Foreskin keratinocyte (primary cell): ENCODE measurements at places on chromosomes 4 and X. TPM values are rescaled to one million over a fixed set of nuclear protein-coding genes. Genes with fewer than 3 reads are reported as not detected.

GRCh38 chr4:101044766-101045165, 302.6 kb downstream of the PPP3CA start:
- no peak for DNase-seq

GRCh38 chrX:136159611-136160025, 12.3 kb downstream of the FHL1 start:
- no peak for DNase-seq

GRCh38 chr4:163393471-163393870, 49.8 kb downstream of the NPY5R start:
- DNase-seq, result no peak

DNA sequence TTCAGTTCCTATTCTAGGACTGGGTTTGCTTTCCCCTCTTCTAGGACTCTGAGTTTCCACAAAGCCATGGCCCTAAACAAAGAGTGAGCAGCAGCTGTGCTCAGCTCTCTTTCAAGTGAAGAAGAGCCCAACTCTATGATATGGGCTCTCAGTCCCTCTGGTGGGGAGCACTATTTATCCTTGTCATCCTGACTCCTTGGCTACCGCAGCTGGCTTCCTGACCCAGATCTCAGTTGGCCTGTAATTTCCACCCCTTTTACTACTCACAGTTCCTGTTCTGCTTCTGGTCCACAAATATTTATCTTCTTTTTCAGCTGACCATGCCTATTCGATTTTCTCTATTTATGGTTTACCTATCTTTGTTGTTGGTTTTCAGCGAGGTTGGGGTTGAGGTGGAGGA, 33.8 kb downstream of the F8 start:
- DNase-seq, result no peak

- DNase-seq, result no peak
These were observed 20.5 kb downstream of the COMMD8 start for GRCh38 chr4:47442980-47443379.

DNA sequence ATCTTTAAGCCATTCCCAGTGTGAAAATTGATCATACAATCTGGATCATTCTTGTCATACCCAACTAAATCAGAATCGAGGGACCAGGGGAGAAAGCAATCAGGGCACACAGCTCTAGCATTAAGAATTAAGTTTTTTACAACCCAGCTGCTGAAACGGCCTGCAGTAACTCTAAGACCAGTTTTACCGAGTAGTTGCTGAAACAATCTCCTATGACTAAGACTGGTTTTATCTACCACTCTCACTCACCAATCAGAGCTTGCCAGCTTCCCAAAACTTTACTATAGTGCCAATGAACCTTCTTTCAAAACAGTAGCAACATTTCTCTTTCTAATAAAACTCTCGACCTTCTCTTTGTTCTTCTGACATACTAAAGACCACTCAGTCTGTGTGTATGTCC, 2.8 kb upstream of the SAP30 start:
- peak; percentile 12 for DNase-seq

GRCh38 chrX:68848189-68848940, 19.5 kb downstream of the EFNB1 start:
- DNase-seq, result no peak

DNA sequence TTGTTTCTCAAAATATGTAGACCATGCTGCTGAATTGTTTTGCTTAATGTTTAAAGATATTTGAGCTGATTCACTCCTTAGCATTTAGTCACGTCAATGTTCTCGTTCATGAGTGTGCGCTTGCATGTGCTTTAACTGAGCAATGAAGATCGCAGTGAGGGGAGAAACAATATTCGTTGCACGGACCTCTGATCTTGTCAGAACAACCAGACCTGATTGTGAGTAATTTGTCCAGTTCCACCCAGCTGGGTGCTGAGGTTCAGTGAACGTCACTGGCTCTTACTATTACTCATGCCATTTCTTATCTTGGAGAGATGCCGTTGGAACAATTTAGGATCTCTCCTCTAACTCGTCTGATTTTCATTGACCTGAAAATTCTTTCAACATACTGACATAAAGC, 15.0 kb upstream of the PRKX start:
- DNase-seq, result no peak

DNA sequence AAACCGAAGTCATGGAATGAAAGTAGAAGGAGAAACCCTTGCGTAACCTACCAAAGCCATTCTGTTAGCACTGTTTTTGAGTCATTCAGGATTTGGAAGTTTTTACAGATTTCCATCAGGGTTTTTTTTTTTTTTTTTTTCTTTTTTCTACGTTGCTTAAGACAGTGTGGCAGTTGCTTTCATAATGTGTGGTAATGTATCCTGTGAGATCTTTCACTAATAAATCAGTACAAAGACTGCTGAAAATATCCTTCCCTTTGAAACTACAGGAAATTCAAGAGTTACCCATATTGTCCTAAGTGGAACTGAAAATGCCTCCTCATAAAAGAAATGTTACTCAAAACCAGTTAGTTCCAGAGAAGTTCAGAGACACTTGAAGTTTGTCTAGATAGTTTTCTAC, 137.8 kb downstream of the RAPGEF2 start:
- no peak for DNase-seq

GRCh38 chrX:93868289-93868965, 194.4 kb downstream of the FAM133A start:
- no peak for DNase-seq

DNA sequence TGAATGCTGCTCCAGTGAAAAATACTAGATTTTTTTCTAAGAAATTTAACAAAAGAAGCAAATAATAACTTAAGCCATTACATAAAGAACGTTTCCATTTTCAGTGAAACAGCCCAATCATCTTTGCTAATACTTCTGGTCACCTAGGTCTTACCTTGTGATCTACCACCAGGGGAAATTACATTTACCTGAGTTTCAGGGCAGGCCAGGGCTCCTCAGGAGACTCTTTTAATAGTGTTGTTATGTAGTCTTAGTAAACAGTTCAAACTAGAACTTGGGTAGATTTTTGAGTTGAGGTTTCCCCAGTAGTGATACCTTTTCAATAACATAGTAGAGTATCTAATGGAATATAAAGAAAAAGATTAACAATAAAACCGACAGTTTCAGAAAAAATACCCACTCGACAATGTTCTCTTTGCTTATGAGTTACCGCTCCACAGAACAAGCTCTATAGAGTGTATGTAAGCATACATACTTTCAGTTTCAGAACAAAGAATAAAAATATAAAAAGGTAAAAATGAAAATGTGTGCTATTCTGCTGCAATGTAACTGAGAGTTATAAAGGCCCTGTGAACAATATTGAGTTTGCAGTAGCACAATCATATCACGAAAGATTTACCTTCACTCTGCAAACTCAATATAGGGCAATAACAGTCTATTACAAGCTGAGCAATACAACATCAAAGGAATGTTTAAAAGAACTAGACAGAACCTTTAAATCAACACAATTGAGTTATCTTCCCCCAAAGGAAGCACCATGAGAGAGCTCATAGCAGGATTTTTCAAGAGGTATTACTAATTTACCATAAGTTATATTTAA, 165.8 kb downstream of the ATOH1 start:
- DNase-seq, result no peak

DNA sequence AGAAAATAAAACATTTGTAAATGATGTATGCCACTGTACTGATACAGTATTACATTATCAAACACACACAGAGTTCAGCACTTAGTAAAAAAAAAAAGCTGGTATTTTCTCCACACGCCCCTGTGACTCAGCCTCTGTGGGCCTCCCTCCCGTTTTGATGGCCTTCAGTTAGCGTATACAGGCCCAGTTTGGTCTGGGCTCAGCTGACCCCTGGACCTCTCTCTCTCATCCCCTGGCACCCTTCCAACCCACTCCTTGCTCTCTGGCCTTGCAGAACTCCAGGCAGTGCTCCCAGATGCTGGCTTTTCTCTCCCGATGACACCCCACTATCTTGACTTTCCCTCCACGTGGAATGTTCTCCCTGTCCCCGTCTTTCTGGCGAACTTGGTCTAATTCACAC, 89.0 kb upstream of the LIMCH1 start:
- no peak for DNase-seq

GRCh38 chr4:32133141-32133540, 1413.0 kb downstream of the PCDH7 start:
- peak; percentile 68 for DNase-seq

- DNase-seq, result no peak
These were observed 125.2 kb upstream of the KLHL4 start for GRCh38 chrX:87392369-87392768.

- no peak for DNase-seq
These were observed 7.8 kb downstream of the ZCCHC4 start for GRCh38 chr4:25320336-25320735.

DNA sequence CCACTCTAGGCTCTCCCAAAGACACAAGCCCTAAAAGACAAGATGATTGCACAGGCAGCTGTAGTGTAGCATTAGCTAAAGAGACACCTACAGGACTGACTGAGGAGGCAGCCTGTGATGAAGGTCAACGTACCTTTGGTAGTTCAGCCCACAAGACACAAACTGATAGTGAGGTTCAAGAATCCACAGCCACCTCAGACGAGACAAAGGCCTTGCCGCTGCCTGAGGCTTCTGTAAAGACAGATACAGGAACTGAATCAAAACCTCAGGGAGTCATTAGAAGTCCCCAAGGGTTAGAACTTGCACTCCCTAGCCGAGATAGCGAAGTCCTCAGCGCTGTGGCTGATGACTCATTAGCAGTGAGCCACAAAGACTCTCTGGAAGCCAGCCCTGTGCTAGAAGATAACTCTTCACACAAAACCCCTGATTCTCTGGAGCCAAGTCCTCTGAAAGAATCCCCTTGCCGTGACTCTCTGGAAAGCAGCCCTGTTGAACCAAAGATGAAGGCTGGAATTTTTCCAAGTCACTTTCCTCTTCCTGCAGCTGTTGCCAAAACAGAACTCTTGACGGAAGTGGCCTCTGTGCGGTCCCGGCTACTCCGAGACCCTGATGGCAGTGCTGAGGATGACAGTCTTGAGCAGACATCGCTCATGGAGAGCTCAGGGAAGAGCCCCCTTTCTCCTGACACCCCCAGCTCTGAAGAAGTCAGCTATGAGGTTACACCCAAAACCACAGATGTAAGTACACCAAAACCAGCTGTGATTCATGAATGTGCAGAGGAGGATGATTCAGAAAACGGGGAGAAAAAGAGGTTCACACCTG, 306.3 kb downstream of the ANK2 start:
- DNase-seq, result peak; percentile 84

DNA sequence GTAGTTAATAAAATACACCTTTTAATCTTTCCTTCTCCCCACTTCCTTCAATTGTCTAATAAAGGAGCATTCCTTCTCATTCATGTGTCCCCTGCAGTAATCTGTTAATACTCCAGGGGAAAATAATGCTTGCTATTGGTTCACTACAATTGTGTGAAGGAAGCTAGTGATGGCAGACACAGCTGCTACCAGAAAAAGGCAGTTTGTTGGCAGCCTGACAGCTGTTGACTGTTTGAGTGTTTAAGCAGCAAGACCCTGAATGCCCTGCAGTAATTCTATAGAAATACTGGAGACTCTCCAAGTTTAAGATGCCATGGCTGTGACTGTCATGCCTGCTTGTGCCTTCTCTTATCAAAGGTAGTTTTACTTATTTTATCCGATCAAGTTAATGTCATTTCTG, 359.5 kb downstream of the C4orf33 start:
- no peak for DNase-seq

Gene BMX
- not detected in 2 replicates for polyA plus RNA-seq

Gene KIF4A
- polyA plus RNA-seq, result 8.4 and 12.7 TPM in 2 replicates

Gene ERVMER34-1
- polyA plus RNA-seq, result 5.3 and 7.5 TPM in 2 replicates

Gene CYTL1
- polyA plus RNA-seq, result 0.39 and 0.70 TPM in 2 replicates

Gene GPC3
- 0.06 and 0.14 TPM in 2 replicates for polyA plus RNA-seq

Gene MTTP
- 0.01 TPM in 1 of 2 replicates, not detected in the other for polyA plus RNA-seq

Gene HPGDS
- polyA plus RNA-seq, result not detected in 2 replicates

Gene ALAS2
- not detected in 2 replicates for polyA plus RNA-seq

Gene SMIM10
- 0.12 and 0.19 TPM in 2 replicates for polyA plus RNA-seq

Gene FAM184B
- polyA plus RNA-seq, result 0.01 TPM in 2 replicates
